ENCODE measurements at places on chromosomes 1 and 21. TPM values are rescaled to one million over a fixed set of nuclear protein-coding genes. Genes with fewer than 3 reads are reported as not detected.

DNA sequence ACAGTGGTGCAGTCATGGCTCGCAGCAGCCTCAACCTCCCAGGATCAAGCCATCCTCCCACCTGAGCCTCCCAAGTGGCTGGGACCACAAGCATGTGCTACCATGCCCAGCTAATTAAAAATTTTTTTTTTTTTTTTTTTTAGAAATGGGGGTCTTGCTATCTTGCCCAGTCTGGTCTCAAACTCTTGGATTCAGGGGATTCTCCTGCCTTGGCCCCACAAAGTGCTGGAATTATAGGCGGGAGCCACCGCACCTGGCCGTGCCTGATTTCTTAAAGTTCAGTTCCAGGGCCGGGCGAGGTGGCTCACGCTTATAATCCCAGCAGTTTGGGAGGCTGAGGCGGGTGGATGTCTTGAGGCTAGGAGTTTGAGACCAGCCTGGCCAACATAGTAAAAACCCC is 6.4 kb downstream of the THAP3 start:
- no peak for DNase-seq

GRCh38 chr1:160780398-160780755 is 15.6 kb upstream of the LY9 start:
- no peak for DNase-seq

- no peak for DNase-seq
These were observed 14.0 kb upstream of the CSF1 start for GRCh38 chr1:109896681-109897080.

- DNase-seq, result no peak
These were observed 88.8 kb downstream of the TNNI3K start for GRCh38 chr1:74323937-74324473.

Gene OR2L8
- total RNA-seq, result not detected

DNA sequence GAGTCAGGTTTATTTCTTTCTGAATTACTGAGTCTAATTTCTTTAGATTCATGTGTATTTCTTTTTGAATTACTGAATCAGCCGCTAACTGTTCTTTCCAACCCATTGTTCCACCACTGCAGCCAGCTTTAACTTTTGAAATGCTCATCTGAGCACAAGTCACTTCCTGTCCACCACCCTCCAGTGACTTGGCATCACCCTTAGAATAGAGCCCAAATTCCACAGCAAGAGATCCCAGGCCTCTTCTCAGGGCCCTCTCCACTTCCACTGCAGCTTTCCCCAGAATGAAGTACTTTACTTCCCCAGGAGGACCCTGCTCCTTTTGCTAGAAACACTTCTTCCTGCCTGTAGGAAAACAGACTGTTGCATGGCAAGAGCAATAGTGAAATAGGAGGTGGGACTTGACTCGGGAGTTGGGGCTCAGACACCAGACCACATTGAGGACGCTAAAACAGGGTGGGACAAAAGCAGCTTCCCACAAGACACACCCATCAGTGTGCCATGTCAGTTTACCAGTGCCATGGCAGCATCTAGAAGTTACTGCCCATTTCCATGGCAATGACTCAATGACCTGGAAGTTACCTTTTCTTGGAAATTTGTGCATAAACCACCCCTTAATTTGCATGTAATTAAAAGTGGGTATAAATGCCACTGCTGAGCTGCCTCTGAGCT is 56.5 kb upstream of the ADAR start:
- no peak for DNase-seq

Gene OR6K3
- total RNA-seq, result not detected

Gene PGBD5
- total RNA-seq, result not detected

Gene IGSF3
- total RNA-seq, result 0.36 TPM

DNA sequence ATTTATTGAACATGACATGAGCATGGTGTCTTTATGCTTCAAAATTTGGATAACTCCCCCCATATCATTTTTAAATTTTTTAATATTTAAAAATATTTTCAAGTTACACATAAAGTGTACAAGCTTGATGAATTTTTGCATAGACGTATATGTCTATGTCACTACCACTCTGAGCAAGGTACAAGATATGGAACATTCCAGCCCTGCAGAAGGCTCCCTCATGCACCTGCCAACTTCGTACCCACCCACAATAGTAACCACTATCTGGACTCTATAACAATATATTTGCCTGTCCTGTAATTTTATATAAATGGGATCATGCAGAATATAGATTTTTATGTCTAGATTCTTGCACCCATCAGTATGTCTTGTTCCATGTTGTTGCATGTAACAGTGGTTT is 74.5 kb downstream of the CNST start:
- no peak for DNase-seq

- no peak for DNase-seq
These were observed 71.8 kb downstream of the EPHB2 start for GRCh38 chr1:22782406-22782805.

Gene FCRLA
- total RNA-seq, result not detected

Gene CFHR3
- not detected for total RNA-seq

DNA sequence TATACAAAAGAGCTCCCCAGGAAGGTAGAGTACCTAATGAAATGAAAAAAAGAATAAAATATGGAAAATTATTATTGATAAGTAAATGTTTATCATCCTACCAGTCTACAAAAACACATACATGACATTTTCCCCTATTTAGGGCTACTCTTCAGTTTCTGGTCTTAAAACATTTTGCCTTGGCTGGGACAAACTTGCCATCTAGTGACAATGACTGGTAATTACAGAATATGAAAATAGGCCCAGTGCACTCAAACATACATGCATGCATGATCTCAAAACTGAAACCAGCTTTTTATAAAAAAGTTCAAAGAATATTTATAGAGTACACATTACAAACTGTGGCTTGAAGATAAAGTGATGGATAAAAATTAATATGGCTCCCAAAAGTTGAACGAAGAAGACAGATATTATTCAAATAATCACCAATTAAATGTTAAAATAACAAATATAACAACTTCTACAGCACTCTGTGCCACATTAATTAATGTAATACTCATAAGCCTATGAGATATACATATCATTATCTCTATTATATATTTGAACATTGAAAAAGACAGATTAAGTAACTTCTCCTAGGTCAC is 10.5 kb upstream of the RNPC3 start:
- DNase-seq, result no peak

GRCh38 chr1:154598871-154599635 is 8.9 kb downstream of the ADAR start:
- DNase-seq, result no peak

Gene PRAMEF26
- not detected for total RNA-seq

DNA sequence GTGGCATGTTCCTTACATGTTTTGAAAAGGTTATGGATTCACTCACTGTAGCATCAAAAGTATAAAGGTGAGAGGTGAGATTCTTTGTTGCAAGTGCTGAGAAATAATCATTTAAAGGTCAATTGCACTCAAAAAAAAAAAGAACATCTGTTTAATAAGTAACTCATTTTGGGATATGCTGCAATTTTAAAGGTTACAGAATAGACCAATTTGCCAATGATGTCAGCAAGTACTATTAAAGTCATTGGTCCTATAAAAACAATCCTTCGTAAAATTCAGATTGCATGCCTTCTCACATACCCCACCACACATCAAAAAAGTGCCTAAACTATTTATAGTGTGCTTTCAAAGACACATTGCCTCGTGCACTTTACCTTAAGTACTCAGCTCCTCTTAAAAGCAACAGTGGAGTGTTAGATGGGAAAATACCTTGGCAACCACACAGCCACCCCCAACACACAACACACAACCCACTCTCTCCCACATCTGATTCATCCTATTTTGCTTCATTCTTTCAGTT is 218.2 kb upstream of the ADGRL2 start:
- no peak for DNase-seq

DNA sequence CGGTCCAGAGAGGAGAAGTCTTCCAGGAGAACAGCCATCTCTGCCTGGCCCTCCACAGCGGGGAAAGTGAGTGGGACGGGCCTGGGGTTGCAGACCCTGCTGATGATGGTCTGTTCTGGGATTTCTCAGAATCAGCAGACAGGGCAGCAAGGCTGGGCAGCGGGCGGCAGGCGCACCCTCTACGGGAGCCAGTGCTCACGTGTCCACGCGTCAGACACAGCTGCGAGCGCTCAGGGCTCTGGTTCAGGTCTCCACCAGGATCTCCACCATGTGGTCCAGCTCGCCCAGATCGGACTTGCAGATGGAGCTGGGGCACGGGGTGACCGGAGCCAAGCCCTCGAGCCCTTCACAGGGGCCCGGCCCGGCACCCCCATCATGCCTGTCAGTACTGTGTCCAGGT is 5.5 kb downstream of the CLCA4 start:
- DNase-seq, result no peak

Gene DMRTA2
- 3.6 TPM for total RNA-seq

Gene CRYZ
- 15.9 TPM for total RNA-seq

GRCh38 chr1:152495066-152495675 is 15.4 kb upstream of the LCE5A start:
- no peak for DNase-seq

GRCh38 chr1:185652348-185652747 is 81.8 kb upstream of the HMCN1 start:
- no peak for DNase-seq

- no peak for DNase-seq
These were observed 164.4 kb upstream of the GORAB start for GRCh38 chr1:170367615-170368014.

DNA sequence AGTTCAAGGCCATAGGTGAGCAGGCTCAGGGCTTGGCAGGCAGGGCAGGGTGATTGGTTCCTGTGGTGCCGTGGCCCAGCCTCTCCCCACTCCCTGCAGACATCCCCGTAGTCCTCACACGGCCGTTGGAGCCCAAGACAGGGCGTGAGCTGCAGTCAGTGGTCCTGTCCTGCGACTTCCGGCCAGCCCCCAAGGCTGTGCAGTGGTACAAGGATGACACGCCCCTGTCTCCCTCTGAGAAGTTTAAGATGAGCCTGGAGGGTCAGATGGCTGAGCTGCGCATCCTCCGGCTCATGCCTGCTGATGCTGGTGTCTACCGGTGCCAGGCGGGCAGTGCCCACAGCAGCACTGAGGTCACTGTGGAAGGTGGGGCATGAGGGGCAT is 71.9 kb downstream of the OBSCN start:
- DNase-seq, result no peak

DNA sequence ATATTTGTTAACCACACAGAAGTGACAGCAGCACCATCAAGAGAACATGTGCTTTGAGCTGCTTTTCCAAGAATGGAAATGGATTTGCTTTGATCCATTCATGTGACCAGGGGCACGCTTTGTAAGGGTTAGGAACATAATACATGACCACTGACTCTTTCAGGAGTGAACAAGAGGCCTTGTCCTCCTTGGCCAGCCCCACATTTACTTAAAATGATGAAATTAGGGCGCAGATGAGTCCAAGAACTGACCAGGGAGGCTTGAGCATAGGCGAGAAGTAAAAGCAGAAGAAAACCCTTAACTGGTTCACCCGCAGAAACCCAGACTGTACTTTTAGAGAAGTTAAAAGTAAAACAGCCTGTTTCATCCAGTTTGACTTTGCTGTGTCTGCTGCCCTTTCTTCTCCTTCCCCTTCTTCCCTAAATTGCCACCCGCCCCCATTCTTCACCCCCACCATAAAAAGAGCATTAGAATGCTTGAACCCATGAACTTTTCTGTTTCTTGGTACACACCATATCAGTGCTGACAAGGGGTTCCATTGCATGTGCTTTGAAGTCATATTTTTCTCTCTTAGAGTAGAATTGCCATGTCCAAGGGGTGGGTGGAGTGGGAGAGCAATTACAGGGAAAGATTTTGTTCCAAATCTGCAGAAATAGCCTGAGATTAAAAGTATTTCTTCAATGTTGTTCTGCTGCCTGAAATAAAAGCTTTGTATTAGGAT is 2.6 kb upstream of the GLUL start:
- no peak for DNase-seq

- DNase-seq, result no peak
These were observed 24.3 kb upstream of the PPP1R15B start for GRCh38 chr1:204435872-204436271.

DNA sequence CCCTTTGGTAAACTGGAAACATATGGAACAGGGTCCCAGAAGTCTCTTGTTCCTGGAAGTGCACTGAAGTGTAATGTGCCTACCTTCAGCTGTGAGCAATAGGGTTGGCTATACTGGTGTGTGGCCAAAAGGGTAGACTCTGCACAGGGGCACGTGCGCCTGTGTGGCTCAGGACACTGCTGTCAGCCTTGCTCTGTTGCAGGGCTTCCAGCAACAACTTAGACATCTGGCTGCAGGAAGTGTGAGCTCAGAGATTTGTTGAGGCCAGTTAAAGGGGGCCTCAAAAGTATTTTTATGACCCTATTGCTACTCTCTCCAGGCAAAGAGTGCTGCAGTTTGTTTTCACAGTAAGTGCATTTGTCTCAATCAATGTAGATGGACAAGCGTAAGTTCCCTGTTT is 7.5 kb downstream of the CTPS1 start:
- DNase-seq, result no peak

DNA sequence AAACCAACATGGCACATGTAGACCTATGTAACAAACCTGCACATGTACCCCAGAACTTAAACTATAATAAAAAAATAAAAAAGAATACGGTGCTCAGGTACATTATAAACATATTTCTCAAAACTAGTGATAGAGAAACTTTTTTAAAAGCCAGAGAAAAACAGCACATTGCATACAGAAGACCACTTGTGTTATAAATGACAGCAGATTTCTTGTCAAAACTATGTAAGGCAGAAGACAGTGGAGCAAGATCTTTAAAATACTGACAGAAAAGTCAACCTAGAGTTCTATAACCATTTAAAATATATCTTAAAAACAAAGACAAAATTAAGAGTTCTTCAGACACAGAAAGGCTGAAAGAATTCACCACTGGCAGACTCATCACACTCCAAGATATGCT is 144.7 kb downstream of the NEGR1 start:
- no peak for DNase-seq

Gene HTR1D
- total RNA-seq, result not detected

- DNase-seq, result peak; percentile 72
These were observed 1.7 kb upstream of the KIF26B start for GRCh38 chr1:245153081-245153551.

DNA sequence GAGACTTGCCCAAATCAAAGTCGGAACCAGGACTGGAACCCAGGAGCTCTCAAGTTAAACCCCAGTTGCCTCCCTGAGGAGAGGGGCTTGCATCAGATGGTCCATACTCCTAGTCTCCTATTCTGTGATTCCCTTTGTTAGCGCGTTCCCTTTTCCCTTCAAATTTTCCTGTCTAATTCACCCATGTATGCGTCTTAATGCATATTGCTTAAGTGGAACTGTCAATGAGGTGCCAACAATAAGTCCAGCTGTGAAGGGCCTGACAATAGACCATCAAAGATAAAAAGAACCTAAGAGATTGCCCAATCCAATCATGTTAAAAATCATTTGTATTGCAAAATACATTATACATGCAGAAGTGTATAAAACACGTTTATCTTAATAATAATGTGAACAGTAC is 634 bp upstream of the SPATA6 start:
- DNase-seq, result no peak

Gene NID1
- not detected for total RNA-seq
